Effector CD4-positive, alpha-beta T cell (primary cell): ENCODE measurements at places on chromosomes 13 and 19.

- no peak for DNase-seq
Measured at GRCh38 chr13:113972451-113973217, 1.2 kb downstream of the C13orf46 start.

DNA sequence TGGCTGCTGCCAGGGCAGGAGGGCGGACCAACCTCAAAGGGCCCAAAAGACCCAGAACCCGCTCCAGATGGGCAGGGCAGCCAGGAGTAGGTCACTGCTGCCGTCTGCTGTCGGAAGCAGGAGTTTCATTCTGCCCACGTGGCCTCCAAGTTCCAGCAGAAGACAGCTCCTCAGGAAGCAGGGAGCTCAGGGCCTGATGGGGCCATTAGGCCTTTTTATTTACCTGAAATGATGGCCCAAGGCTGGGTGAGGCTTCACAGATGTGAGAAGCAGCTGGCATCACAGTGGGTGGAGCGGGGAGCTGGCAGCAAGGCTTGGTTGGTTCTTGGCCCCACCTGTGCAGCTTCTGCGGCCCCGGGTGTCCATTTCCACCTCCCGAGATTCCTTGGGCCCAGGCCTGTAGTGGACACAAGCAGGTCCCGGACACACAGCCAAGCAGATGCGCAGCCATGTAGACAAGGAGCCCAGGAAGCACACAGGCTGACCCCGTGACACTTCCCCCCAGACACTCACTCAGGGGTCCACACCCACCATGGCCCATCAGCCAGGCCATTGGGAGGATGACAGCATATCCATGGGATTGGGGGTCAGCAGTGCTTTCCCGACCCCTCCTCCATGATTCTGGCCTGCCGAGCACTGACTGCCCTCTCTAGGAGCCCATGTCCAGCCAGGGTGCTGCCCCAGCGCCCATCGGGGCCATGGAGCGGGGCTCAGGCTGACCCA, 26.4 kb downstream of the C13orf46 start:
- DNase-seq = no peak

DNA sequence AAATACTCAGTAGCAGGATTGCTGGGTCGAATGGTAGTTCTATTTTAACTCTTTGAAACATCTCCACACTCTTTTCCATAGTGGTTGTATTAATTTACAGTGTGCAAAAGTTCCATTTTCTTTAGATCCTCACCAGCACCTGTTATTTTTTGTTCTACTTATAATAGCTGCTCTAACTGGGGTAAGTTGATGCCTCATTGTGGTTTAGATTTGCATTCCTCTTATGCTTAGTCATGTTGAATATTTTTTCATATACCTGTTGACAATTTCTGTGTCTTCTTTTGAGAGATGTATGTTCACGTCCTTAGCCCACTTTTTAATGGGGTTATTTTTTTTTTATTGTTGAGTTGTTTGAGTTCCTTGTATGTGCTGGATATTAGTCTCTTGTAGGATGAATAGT, 144.6 kb downstream of the NBEA start:
- no peak for DNase-seq

DNA sequence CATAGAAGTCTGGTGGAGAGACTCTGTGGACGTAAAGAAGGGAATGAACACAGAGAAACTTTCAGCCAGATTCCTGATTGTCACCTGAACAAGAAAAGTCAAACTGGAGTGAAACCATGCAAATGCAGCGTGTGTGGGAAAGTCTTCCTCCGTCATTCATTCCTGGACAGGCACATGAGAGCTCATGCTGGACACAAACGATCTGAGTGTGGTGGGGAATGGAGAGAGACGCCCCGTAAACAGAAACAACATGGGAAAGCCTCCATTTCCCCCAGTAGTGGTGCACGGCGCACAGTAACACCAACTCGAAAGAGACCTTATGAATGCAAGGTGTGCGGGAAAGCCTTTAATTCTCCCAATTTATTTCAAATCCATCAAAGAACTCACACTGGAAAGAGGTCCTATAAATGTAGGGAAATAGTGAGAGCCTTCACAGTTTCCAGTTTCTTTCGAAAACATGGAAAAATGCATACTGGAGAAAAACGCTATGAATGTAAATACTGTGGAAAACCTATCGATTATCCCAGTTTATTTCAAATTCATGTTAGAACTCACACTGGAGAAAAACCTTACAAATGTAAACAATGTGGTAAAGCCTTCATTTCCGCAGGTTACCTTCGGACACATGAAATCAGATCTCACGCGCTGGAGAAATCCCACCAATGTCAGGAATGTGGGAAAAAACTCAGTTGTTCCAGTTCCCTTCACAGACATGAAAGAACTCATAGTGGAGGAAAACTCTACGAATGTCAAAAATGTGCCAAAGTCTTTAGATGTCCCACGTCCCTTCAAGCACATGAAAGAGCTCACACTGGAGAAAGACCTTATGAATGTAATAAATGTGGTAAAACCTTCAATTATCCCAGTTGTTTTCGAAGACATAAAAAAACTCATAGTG, 10.8 kb downstream of the ZNF101 start:
- no peak for DNase-seq

GRCh38 chr19:34148658-34149185, 23.6 kb upstream of the LSM14A start:
- DNase-seq = no peak

DNA sequence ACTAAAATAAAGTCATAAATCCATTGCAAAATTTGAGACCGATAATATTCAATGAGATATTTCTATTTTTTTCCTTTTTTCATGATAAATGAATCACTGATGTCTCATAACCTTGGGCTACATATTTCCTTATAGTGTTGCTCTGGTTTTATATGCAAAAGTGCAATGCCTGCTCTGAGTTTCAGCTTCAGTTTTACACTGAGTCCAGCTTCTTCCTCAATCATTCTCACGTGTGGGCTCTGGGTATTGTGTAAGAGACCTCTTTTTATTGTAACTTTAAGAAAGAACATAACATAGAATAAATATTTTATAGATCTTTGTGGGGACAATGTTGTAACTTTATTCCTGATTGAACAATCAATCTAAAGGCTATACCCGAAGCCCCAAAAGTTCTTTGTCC, 280.2 kb upstream of the EDNRB start:
- no peak for DNase-seq

DNA sequence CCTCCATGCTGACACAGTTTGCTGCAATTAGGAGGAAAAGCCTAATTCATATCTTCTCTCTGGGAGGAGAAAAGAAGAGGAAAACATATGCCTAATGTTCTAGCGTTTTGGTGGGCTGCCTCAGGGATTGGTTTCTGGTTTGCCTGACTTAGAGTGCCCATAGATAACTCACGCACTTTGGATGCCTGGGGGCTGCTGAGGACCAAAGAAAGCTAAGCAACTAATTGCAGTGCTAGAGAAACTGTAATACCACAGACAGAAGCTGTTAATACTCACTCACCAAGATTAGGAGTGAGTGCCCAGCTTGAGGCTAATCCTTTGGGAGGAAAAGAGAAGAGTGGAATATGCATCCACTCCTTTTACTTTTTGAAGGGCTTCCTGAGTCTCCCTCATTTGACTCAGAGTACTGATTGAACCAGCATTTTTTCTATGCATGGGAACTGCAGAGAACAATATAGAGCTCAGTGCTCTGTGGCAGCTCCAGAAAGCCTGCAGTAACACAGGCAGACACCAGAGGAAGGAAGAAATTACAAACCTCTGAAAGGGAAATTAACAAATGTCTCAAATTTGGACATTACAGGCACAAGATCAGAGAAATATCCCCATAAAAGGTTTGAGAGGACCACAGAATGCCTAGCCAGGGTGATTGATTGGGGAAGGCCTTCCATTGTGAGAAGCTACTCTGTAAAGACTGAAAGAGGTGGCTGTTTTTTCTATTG, 666.4 kb downstream of the OLFM4 start:
- no peak for DNase-seq

GRCh38 chr19:48292798-48293197, 22.9 kb downstream of the ZNF114 start:
- no peak for DNase-seq

GRCh38 chr13:73733706-73734105, 400.5 kb downstream of the KLF12 start:
- DNase-seq = no peak

GRCh38 chr13:38429916-38430315, 80.3 kb downstream of the UFM1 start:
- DNase-seq = no peak

DNA sequence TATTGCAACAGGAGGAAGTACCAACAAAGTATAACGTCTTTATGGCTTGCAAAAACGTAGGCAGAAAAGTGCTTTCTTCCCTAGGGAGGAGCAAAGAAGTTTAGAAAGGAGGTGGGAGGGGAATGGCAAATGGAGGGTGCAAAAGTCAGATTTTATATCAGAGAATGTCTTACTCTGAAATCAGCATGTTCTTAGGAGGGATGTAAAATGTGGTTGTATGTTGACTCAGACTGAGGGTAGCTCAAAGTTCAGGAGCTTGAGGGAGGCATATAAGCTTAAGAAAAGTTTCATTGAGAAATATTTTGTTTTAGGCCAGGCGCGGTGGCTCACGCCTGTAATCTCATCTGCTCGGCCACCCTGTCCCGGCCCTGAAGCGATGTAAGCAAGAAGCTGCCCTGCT, 1.7 kb downstream of the ZNF90 start:
- DNase-seq = no peak

GRCh38 chr13:99385940-99386339, 78.7 kb upstream of the GPR183 start:
- DNase-seq = no peak

DNA sequence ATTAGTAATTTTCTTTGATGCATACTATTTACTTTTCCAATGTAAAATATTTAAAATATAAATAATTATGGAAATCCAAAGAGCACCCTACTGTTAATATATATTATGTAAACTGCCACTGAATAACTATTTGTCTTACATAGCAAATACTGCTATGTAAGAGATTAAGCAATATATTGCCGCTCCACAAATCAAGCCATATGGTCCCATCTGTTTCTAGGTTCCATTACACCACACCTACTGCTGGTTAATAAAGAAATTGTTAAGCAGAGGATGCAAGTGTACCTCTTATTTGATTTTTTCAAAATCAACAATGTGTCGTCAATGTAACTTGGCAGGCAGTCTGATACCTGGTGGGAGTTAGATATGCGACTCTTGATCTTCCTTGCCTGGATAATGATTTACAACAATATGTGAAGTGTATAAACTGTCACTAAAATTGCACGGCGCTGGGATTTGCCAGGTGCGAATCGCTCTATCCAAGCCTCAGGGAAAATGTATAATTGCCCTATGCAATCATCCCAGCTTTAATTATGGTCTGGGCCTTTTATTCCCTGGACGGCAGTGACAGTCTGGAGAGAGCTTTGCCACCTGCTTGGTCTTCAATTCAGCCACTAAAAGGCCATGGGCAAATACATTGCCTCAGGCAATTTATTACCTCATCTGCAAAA, 16.0 kb downstream of the SMAD9 start:
- no peak for DNase-seq

GRCh38 chr19:407511-408440, 1.2 kb downstream of the C2CD4C start:
- no peak for DNase-seq

GRCh38 chr19:39246951-39247669, 1.5 kb downstream of the IFNL4 start:
- no peak for DNase-seq

- no peak for DNase-seq
Measured at GRCh38 chr13:88074794-88075510, 403.8 kb downstream of the SLITRK5 start.

GRCh38 chr13:103168901-103169508, 102.8 kb upstream of the SLC10A2 start:
- DNase-seq = no peak

- no peak for DNase-seq
Measured at GRCh38 chr19:15284896-15285295, 47.4 kb downstream of the BRD4 start.

GRCh38 chr13:78709028-78709427, 50.1 kb upstream of the OBI1 start:
- no peak for DNase-seq

DNA sequence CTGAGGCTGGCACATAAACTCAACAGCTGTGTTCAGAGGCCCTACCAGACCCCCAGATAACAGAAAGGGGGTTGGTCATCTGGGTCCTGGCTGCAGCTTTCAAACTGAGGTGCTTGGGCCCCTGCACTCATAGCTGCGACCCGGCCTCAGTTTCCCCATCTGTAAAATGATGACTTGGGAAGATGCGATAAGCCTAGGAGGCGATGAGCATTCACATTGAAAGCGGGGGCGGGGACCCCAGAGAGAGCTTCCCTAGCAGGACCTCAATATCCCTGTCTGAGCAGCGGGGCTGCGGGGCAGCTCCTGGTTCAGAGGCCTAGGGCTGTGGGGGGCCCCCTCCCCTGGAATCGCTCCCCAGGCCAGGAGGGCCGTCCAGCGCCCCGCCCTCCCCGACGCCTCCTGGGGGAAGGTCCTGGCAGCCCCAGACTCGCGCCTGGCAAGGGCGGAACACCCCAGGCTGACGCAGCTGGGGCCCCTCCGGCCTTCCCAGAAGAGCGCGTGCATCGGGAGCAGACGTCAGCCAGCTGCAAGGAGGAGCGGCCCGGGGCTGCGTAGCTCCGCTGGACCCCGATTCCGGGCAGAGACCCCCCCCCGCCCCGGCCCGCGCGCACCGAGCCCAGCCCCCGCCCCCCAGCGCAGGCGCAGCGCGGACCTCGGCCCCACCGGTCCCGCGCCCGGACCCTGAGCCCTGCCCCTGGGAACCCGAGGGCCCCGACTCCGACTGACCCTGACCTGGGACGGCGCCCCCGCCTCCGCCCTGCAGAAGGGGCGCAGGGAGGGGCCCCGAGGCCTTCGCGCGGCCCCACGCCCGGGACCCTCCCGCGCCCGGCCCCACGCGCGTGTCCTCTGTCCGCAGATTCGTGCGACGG, 3.5 kb downstream of the FSTL3 start:
- DNase-seq = no peak

DNA sequence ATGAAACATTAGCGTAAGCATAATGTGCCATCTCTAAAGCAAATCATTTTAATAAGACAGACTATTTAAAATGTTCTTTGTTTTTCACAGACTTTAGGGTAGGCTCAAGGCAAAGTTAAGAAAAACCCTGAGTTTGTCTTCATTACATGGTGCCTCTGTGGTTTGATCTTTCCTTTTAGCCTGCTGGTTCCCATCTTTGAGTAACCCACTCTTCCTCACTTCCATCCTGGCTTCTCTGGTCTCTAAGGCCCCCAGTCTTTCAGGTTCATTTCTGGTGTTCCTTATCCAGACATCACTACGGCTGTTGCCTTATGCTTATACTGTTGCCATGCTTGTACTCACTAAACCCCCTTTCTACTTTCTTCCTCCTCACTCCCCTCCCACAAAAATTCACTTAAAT, 38.4 kb downstream of the DACH1 start:
- no peak for DNase-seq

DNA sequence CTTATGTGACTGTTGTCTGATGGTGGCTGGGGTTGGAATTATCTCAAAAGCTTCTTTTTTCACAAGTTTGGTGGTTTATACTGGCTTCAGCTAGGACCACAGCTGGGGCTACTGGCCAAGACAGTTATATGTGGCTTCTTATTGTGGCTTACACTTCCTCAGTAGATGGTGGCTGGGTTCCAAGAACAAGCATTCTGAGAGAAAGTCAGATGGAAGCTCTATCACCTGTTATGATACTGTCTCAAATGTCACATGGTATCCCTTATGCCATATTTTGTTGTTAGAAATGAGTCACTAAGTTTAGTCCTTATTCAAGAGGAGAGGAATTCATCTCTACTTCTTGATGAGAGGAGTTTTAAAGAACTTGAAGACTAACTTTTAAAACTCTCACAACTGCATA, 41.6 kb downstream of the NDFIP2 start:
- DNase-seq = no peak

- no peak for DNase-seq
Measured at GRCh38 chr13:91955546-91956355, 557.3 kb downstream of the GPC5 start.
